ENCODE measurements at places on chromosomes 11 and 22.

DNA sequence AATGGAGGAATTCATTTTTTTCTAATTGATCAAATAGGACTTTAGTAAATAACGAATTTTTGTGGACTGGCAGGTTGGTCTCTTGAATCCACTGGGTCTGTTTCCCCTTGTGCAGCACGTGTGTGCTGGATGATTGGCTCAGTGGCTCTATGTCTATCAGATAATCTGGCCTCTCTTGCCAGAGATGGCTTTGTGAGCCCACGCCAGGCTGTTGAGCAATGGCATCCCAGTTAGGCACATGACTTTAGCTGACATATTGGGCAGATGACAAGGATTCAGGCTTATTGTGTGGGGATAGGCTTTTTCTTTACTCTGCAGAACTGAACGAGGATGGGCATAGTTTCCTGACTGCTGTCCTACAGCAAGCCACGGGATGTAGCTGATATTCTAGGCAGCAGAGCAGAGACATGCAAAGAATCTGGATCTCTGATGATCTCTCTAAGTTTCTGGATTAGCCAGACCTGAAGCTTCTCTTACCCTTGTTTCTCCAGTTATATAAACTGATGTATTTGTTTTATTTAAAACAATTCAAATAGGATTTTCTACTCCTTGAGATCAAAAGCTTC lies 144.9 kb downstream of the ARHGAP42 start:
- no peak for DNase-seq

DNA sequence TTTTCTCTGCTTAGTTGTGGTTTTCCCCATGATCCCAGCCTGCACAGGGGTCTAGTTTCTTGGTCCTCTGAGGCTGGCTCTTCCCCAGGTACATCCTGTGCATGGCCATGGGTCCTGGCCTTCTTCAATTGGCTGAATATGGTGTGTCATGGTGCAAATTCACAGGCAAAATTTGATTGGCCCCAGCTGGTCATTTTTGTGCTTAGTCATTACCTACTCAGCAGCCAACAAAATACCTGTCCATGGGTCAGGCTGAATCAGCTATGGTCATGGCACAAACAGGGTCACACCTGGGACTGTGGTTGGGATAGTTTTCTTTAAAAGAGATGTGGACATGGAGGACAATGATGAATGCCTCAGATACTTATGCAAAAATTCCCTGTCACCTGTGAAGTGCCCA lies 85.7 kb downstream of the CSNK2A3 start:
- DNase-seq = no peak

- no peak for DNase-seq
Observed at GRCh38 chr22:39153220-39153717, 789 bp upstream of the CBX7 start.

DNA sequence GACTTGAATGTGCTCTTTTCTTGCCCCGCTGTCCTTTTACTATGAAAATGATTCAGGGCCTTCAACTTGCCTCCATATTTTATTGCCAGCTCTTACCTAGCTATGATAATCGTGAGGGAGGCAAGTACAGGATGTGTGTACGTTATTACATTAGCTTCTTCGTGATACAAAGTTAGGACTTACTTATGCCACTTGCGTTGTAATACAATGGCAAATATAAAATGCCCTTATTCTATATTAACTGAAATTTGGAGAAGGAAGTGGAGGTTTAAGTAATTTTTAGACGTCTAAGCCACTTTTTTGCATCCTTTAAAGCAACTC lies 10.8 kb upstream of the CCT8L2 start:
- DNase-seq = no peak

DNA sequence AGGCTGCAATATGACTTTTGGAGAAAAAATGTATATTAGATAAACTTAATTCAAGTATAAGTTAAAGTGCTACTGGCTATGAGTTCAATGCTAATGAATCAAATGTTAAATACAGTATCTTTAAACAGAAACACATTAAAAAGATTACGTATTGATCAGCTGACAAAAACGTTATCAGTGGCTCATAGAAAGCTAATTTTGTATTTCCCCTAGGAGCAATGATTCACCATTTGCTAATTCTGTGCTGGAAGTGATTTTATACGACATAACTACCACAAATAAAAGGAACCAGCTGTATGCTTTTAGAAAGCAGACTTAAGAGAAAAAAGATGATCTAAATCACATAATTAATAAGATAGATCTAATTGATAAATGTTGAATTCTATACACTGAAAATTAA lies 43.6 kb downstream of the MRE11 start:
- DNase-seq = no peak

- no peak for DNase-seq
Observed at GRCh38 chr22:19533857-19534256, 9.6 kb upstream of the CLDN5 start.

- no peak for DNase-seq
Observed at GRCh38 chr11:84788220-84788619, 838.9 kb downstream of the DLG2 start.

DNA sequence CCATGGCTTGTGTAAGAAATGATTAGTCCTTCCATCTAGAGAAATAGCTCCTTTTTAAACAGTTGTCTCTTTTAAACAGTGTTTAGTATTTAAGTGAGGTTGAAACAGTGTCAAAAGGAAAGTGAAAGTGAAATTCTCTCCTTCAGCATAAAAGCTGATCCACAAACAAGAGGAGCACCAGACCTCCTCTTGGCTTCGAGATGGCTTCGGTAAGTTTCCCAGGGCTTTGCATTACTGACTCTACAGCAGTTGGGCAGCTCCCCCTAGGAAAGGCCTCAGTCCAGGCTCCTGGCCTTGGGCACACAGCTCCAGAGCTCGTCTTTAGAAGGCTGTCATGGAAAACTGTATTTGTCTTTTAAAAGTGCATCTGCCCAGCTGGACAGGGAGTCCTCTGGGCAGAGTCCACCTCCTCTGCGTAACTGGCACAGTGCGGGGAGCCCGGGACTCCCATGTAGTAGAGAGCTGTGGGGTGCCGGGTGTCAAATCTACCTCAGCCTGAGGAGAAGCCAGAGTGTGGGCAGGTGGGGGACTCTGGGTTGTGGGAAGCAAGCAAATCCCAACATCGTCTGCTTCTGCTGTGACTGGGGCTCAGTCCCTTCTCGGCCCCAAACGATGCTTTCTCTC lies at the start of gene PLAAT4:
Gene PLAAT4 (plus strand): TSS at position 140 of the 624 bp plus-strand sequence. CDS start 61 bp downstream, at position 201.
- DNase-seq = no peak

GRCh38 chr22:42425337-42425988 lies 6.7 kb downstream of the NFAM1 start:
- no peak for DNase-seq

DNA sequence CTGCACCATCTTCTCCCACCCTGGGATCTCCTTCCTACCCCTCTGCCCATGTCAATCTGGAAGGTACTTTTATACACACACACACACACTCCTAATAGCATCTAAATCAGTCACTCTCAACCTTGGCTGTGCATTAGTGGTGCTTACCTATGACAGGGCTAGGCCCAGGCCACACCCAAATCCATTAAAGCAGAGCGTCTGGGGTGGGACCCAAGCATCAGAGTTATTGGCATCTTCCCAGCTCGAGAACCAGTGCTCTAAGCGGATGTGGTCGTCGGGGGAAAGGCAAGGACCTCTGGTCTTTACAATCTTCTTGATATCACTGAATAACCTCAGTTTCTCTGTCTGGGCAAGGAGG lies 194.6 kb downstream of the TRIM29 start:
- no peak for DNase-seq

DNA sequence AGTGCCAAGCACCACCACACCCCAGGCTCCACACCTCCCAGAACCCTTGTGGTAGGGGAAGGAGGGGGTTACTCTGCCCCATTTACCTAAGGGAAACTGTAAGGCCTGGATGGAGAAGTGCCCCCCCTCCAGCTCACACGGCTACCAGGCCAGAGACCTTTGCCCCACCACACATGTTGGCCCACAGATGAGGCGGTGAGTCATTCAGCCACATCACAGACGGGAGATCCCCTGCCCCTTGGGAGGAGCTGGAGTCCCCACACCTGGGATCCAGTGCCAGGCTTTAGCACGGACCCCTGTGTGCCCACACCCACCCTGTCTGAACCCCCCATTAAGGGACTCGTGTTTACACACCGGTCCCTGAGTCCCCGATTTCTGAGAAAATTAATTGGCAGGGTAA lies 24.9 kb downstream of the CDKN1C start:
- DNase-seq = no peak

GRCh38 chr11:5625281-5625680 lies 480 bp downstream of the TRIM34 start:
- no peak for DNase-seq

- DNase-seq = no peak
Observed at GRCh38 chr11:121483805-121484480, 31.2 kb upstream of the SORL1-AS1 start.

- DNase-seq = no peak
Observed at GRCh38 chr11:115663790-115664189, 159.6 kb upstream of the CADM1 start.

Data from activated T-helper 1 cell treated with anti-CD3 and anti-CD28 coated beads, Interleukin-2, amount 50 U/mL, for 16 hours (primary cell).